ENCODE measurements at places on chromosomes 11 and 22.

DNA sequence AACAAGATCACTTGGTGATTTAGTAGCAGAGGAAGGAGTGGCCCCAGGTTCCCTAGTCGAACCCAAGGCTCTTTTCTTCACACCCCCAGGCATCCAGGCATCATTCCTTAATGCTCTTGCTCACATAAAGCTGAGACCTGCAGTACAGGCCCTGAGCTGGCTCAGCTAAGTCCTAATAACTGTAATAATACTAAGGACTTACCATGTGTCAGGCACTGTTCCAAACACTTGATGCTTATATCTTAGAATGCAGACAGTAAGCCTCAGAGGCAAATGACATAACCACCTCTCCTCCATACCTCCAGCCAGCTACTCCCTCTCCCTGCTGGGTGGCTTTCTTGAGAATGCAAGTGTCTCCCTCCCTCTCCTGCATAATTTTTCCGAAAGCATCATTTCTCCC lies 33.2 kb downstream of the ANKK1 start:
- no peak for DNase-seq

- DNase-seq, result no peak
These were observed 7.6 kb upstream of the JHY start for GRCh38 chr11:122874991-122875390.

GRCh38 chr11:99934008-99934407 lies 753.1 kb upstream of the ARHGAP42 start:
- DNase-seq, result no peak

DNA sequence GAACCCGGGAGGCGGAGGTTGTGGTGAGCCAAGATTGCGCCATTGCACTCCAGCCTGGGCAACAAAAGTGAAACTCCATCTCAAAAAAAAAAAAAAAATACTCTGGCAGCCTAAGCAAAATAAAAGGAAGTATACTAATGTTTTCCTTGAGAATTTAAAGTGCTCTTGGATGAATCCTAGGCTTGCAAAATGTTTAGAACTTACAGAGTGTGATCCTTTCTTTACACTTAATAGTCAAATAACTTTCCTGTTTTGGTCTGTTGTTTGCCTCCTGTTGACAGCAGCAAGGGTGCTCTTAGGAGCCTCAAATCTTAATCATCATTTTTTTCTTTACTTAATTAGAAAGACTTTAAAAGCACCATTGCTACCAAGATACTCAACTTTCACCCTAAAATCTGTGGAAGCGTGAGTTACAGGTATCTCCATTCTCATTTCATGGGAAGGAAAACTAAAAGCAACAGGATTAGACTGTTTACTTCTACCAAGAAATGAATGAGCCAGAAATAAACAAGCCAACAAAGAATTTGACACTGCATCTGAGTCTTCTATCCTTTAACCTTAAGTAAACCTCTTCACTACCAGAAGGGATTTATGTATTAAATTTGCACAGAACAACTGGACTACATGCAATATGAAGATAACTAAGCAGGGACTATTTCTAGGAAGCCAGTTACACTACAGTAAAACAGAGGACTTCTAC lies 38.7 kb upstream of the CRTAM start:
- DNase-seq, result no peak

- DNase-seq, result no peak
These were observed 864 bp upstream of the EHBP1L1 start for GRCh38 chr11:65574811-65575567.

DNA sequence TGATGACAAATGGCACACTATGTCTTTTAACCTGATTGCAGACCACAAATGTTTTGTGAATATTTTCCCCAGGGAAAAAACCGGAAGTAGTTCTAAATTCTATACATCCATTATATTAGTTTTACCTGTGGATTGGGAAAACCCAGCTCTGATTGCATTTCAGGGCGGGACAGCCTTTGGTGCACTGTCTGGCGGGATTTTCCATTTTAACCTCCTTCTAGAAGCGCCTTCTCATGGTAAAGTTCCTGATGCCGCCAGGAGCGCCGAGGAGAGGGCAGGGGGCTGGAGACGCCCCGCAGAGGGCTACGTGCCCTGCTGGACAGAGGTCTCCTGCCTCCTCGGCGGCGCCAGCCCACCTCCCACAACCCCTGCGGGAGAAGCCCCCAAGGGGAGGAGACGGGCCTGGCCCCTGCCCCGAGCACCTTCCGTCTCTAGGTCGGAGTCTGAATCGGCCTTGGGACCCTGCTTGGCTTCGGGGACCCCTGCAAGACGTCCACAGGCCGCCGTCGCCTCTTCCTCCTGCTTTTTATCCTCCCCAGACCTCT lies 1.2 kb upstream of the P2RX6 start:
- DNase-seq, result no peak

- no peak for DNase-seq
These were observed 339.3 kb upstream of the PLET1 start for GRCh38 chr11:112599856-112600533.

DNA sequence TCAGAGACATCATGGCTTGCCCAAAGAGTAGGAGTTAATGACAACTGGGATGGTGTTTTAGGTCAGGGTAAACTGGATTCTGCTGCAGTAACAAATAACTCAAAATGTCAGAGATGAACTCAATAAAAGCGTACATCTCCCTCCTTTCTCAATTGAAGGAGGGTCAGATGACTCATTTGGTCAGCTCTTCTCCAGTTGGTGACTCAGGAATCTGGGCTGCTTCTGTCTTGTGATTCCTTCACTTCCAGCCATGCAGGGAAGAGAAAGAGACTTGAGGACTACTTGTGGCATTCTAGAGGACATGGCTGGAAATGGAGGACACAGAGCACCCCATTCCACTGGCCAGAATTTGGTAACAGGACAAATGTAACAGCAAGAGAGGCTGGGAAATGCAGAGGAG lies 3.2 kb upstream of the SYT13 start:
- DNase-seq, result no peak

GRCh38 chr11:2071748-2072385 lies 67.3 kb downstream of the IGF2 start:
- no peak for DNase-seq

- no peak for DNase-seq
These were observed 3.0 kb downstream of the CXCR5 start for GRCh38 chr11:118886681-118887111.

GRCh38 chr22:26642465-26643417 lies 14.6 kb upstream of the MIAT start:
- DNase-seq, result peak; percentile 81

- no peak for DNase-seq
These were observed 40.2 kb downstream of the DIXDC1 start for GRCh38 chr11:111977146-111978027.

Data from CD4-positive, alpha-beta T cell treated with Interleukin-17A for 1 hour (primary cell).